AG04450 (cell line): ENCODE measurements at places on chromosomes 1 and 21.

- DNase-seq = peak; percentile 74
Observed at GRCh38 chr1:211654838-211655787, 20.3 kb downstream of the NEK2 start.

DNA sequence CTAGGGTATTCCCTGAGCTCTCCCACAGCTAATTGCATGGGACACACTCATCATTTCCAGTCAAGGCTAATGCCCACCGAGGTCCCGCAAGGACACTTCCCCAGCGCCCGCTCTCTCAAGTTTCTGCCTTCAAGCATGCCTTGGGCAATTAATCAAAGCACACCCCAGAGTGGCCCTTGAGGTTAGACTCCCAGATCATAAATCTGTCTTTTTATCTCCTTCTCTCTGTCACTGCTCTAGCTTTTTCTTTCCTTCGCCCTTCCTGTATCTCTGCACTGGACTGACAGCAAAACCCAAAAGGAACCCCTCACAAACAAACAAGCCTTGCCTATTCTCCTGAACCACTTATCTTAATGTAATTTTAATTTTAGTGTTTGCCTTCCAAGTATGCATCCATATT is 7.9 kb upstream of the EXOSC10 start:
- no peak for DNase-seq

GRCh38 chr1:169160845-169161495 is 54.5 kb downstream of the ATP1B1 start:
- no peak for DNase-seq

DNA sequence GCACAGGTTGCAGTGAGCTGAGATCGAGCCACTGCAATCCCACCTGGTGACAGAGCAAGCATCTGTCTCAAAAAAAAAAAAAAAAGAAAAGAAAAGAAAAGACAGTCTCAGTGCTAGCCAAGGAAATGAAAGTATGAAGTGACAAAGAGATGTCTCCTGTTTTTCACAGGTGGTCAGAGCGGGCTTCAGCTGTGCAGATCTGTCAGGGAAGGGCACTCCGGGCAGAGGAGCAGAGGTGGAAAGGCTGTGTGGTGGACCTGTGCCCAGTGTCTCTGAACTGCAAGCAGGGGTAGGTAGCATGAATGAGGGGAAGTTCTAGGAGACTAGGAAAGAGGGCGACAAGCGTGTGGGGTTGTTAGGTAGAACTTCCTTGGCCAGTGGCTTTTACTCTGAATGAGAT is 67.5 kb downstream of the CD247 start:
- DNase-seq = no peak

DNA sequence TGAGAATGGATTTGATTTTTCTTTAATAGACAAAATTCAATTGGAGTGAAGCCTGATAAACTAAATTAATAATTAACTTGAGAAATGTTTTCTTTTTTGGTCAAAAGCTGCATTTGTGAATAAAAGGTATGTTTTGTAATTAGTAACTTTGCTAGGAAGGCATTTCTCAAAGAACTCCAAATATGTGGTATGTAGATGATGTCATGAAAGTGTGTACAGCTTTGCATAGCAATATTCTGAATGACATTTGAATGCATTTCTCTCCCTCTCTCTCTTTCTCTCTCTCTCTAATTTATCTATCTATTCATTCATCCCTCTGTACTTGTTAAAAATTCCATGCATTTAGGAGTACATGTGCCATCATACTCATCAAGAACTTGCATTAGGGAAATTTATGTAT is 109.1 kb upstream of the ADAMTS5 start:
- DNase-seq = no peak

DNA sequence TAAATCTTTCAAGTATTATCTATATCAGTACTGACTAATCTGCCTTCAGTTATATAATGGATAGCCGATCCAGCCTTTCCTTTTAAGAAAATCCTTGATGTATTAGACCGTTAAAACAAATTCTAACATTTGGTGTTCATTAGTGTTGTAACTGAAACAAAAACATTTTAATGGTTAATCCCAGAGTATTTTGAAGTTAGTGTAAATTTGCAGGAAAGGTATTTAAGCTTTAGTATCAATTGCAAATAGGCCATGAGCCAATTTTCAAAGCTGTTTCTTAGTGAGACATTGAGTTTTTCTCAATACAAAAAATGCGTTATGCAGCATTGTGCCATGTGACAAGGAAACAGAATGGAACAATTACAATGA is 29.6 kb downstream of the DISP1 start:
- no peak for DNase-seq

GRCh38 chr1:177471244-177471643 is 300.5 kb downstream of the BRINP2 start:
- no peak for DNase-seq

DNA sequence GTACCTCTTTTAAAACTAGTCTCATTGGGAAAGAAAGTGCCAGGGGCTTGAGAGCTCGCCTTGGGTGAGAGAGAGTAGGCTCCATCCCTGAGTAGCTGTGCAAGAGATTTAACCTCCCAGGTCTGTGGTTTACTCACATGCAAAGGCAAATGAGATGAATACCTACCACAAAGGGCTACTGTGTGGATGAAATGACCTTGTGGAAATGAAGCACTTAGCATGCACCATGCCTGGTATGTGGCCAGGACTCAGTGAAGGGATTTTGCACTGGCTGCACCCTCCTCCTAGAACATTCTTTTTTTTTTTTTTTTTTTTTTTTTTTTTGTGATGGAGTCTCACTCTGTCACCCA is 120.3 kb downstream of the PROX1 start:
- no peak for DNase-seq

DNA sequence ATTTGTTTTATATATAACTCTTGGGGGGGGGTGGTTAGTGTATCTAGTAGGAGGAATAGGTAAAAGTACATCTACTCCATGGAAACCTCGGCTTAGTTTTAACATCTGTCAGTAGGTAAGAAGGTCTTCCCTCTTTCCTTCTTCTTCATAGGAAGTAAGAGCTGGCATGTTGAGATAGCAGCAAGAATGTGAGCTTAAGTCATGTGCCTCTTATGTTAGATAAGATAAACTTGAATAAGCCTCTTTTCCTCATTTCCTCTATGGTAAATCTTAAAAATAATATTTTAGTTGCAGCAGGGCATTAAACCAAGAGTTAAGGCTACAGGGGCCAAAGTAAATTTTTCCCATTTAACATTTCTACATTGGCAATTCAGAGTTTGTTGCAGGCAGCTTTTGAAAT is 100.4 kb downstream of the MAP3K21 start:
- no peak for DNase-seq

DNA sequence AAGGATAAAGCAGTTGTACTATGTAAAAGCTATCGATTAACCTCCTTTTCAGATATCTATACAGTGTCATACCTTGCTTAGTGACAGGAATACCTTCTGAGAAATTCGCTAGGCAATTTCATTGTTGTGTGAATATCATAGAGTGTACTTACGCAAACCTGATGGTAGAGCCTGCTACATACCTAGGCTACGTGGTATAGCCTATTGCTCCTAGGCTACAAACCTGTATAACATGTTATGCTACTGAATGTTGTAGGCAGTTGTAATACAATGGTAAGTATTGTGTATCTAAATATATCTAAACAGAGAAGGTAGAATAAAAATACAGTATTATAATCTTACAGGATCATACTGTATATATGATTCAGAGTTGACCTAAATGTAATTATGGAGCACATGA is 26.5 kb downstream of the FLVCR1 start:
- DNase-seq = no peak

DNA sequence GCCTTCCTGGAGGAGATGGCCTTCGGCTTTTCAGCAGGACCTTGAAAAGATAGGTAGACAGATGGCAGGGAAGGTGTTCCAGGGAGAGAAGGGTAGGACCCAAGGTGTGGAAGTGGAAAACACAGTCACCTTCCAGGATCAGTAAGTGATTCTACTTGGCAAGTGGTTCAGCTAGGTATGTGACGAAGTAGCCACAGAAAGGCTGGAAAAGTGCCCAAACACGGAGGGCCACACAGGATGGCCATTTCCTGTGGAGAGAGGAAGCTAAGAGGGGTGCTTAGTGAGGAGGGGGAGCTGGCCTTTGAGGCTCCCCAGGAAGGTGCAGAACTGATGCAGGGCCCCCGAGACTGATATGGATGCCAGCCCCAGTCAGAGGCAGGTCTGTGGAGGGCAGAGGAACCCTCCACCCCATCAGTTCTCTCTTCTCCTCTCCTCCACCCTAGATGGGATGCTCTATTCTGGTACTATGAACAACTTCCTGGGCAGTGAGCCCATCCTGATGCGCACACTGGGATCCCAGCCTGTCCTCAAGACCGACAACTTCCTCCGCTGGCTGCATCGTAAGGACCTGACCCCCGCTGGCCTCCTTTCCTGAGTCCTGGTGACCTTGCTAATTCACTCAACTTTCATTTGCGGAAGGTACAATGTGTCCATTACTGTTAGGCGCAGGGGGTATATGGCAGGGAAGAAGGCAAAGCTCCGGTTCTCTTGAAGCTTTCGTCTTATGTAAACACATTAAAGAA is 6.8 kb downstream of the SEMA4A start:
- no peak for DNase-seq

GRCh38 chr1:66335859-66336640 is 197.9 kb upstream of the SGIP1 start:
- no peak for DNase-seq

DNA sequence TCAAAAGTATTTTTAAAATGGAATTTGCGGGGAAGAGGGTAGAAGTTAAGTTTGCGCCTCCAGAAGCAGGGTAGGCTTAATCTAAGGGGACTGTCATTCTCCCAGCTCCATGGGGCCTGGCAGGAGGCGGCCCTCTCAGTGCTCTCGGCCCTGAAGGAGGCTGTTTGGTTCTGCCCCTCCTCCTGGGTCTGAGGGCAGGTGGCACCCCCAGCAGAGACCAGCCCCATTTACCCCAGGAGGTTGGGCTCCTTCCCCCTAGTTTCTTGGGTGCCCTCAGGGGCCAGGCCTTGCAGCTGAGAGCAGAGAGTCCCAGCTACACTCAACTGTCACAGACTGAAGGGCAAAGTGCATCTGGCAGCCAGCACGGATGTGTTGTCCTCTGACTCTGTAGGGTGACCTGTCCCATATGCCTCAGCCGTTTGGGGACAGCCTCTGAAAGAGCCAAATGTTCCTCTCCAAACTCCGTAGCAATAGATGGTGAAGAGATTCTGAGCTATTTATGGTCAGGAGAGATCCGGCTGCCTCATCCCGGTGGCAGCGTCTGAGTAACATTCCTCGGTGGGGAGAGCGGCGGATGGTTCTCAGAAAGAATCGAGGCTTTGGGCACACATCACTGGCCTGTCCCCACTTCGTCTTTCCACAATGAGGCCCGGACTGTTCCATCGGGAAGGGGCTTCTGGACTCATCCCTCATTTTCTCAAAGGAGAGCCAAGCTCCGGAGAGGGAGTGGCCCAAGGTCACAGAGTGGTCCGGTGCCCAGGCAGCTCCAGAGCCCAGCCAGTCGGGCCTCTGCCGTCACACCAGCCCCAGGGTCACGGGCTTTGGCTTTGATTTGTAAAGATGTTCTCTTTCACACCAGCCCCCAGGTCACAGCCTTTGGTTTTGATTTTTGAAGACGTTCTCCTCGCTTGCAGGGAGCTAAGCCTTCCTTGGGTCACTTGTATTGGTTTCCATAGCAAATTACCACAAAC is 424.2 kb upstream of the VAMP3 start:
- DNase-seq = no peak

DNA sequence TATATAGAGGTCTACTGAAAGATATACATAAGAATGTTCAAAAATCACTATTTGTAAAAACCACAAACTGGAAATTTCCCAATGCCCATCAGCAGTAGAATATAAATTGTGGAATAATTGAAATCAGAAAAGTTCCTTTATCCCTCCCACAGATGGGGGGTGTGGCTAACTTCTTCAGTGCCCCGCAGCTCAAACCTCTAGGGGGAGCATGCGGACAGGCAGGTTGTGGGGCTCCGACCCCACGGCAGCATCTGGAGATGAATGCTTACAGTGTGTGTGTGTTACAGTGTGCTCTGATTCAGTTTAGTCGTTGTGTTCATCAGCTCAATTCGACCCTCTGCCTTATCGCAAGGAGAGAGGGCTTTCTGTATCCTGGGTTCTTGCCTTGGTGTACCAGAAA is 262.1 kb upstream of the LRRC7 start:
- DNase-seq = no peak

GRCh38 chr1:82225421-82226185 is 424.9 kb downstream of the ADGRL2 start:
- DNase-seq = no peak

- no peak for DNase-seq
Observed at GRCh38 chr21:14526836-14527695, 19.0 kb downstream of the SAMSN1 start.

- DNase-seq = no peak
Observed at GRCh38 chr1:182134257-182134656, 72.7 kb upstream of the ZNF648 start.

DNA sequence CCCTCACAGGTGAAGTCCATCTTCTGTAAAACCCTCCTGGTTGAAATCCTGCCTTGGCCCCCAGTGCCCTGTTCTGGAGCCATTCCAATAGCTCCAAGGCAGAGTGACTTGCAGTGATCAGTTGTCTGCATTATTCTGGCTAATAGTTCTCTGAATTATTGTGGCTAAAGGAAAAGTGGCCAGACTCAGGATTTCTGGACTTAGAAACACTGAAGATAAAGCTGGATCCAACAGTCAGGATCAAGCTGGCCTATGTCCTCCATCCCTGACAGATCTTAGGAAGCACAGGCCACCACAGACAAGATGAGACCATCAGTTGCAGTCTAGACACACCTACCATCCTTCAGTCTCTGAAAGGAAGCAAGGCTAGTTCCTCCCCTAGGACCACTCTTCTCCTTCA is 801 bp upstream of the C2CD4D start:
- DNase-seq = no peak

- DNase-seq = no peak
Observed at GRCh38 chr21:38243732-38244406, 12.9 kb upstream of the KCNJ15 start.

DNA sequence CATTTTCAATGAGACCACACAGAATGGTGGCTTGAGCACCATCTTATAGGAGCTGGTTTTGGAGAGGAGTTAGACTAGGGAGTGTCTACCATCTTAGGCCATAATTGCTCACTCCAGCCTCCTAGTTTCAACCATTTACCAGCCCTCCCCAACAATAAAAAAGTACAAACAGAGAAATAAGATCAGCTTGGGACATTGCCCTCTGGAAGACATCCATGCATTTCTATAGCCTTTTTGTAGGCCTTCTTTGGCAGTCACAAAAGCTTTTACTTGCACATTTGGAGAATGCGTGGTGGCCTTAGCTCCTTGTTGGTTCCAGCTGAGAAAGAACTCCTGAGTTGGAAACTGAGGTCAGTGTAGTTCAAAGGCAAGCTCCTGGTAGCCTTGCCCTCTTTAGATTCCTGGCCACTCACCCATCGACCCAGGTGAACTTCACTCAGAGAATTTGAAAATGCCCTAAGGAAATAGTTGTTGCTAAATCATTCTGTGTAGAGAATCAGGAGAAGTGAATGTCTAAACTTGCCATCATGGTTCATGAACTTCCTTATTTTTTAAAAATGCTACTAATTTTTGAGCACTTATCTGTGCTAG is 301.7 kb upstream of the PROX1 start:
- DNase-seq = no peak
